NCI-H460 (cell line): ENCODE measurements at places on chromosomes 1 and 21. TPM values are rescaled to one million over a fixed set of nuclear protein-coding genes. Genes with fewer than 3 reads are reported as not detected.

DNA sequence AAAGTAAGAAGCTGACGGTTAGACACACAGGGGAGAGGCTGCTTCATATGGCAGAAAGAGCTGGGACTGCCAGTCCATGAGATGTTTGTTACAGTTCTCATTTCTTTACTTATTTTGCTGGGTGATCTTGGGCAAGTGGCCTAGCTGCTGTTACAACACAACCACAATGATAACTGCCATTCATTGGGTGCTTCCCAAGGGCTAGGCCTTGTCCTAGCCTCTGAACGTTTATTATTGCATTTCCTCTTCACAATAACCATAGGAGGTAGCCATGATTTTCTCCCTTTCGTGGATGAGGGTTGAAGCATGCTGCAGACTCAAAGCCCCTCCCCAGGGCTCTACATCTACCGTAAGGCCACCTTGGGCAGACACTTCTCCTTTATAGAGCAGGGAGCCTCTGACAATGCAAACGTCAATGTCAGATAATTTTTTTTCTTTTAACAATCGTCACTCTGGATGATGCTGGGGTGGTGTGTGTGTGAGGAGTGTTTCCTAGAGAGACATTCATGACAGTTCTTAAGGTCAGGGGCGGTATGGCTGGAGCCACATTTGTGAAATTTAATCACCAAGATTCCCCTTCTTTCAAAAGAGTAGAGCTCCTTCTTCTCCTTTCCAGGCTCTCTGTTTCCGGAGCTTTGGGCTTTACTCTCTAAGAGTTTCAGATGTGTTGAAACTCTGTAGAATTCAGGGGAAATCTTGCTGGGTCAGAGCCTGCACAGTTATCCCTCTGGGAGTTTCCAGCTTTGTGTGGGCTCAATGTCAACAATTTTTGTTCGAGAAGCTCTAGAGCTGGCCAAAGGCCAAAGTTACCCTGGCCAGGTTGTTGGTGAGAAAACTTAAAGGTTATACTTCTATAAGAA is 138.5 kb upstream of the SGIP1 start:
- DNase-seq = no peak

DNA sequence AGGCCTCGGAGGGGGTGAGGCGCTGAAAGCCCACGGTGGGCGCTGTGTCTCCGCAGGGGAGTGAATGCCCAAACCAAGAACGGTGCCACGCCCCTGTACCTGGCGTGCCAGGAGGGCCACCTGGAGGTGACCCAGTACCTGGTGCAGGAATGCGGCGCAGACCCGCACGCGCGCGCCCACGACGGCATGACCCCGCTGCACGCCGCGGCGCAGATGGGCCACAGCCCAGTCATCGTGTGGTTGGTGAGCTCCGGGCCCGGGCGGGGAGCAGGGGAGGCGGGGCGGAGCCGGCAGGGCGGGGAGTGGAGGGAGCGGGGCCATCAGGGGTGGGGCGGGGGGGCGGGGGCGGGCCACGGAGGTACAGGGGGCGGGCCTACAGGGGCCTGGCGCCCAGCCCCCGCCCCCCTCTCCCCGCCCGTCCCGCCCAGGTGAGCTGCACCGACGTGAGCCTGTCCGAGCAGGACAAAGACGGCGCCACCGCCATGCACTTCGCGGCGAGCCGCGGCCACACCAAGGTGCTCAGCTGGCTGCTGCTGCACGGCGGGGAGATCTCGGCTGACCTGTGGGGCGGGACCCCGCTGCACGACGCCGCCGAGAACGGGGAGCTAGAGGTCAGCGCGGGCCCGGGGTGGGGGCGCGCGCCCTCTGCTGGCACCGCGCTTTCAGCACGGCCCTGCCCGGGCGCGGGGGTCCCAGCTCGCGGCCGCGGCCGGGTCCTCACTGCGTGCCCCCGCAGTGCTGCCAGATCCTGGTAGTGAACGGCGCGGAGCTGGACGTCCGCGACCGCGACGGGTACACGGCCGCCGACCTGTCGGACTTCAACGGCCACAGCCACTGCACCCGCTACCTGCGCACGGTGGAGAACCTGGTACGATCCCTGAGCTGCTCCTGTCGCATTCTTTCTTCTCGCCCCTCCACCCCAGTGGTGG is 15.9 kb downstream of the ESPN start:
- peak; percentile 45 for DNase-seq

- no peak for DNase-seq
These were observed 117.8 kb downstream of the ZMYM4 start for GRCh38 chr1:35386290-35386689.

- DNase-seq = no peak
These were observed 159.6 kb upstream of the FGGY start for GRCh38 chr1:59137276-59137615.

PCBP3 gene
- total RNA-seq = 24.1 and 24.2 TPM in 2 replicates
